ENCODE measurements at places on chromosomes 1 and 21.

GRCh38 chr1:16980473-16981268 is at the start of gene MFAP2:
MFAP2 (minus strand) TSS chr1:16980620; CDS start chr1:16978273, 2,347 bp downstream.
- DNase-seq = no peak

DNA sequence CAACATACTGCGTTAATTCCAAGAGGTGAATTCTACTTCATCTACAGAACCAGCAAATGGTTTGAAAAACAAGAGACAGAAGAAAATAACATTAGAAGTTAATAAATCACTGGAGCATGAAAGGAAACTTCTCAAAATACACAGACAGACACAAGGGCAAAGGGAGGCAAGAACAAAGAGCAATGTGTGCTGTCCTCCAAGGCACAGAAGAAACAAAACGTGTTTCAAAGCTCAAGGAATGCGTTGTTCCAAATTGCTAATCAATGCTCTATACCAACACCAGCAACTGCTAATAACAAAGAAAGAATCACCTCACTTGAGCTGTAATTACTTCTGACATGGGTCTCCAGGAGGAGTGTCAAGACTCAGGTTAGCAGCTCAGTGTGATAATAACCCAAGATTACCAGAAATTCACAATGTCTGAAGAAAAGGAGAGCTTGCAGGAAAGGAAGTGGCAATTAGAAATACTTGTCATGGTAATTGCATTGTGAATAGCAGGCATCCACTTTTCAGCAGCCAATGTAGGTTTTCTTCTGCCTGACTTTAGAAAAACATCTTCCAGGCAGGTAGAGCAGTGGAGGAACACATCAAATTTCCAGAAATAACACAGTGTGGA is 175.4 kb downstream of the SEC16B start:
- DNase-seq = no peak

- DNase-seq = no peak
Measured at GRCh38 chr1:174877208-174877673, 122.5 kb upstream of the CACYBP start.

GRCh38 chr1:9629445-9630201 is 21.9 kb upstream of the PIK3CD start:
- DNase-seq = peak; percentile 77

DNA sequence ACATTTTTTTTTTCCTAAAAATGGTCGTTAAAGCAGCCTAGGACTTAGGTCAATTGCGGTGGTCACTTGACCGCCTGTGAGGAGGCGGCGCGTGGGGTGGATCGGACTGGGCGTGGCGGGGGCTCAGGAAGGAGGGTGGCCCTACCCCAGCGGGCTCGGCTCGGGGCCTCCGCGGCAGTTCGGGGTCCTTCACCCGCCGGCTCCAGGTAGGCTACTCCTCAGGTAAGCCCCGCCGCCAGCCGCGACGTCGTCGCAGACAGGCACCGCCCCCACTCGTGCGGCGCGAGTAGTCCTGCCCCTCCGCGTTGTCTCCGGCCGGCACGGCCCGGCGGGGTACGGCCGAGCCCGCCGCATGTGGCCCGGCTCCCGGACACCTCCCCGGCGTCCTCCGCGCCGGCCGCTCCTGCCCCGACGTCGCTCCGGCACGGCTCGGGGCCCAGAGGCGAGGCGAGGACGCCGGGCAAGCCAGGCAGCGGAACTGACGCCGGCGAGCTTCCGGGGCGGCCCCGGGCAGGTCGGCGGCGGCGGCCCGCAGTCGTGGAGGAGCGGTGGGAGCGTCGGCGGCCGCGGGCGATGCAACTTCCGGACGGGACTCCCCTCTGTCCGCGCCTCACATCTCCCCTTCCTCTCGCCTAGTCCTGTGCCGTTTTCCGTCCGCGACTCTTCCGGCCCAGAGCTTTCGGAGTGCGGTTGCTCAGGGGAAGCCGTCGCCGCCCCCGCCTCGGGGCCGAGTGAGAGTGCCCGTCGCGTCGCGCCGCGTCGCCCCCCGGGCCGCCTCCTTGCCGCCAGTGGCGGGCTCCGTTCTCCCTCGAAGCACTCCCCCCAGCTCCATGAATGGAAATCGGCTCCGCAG is at the start of gene AGO3:
AGO3 (plus strand) TSS at position 513 of the 853 bp plus-strand sequence; CDS start at position 835, 322 bp downstream.
- peak; percentile 92 for DNase-seq

DNA sequence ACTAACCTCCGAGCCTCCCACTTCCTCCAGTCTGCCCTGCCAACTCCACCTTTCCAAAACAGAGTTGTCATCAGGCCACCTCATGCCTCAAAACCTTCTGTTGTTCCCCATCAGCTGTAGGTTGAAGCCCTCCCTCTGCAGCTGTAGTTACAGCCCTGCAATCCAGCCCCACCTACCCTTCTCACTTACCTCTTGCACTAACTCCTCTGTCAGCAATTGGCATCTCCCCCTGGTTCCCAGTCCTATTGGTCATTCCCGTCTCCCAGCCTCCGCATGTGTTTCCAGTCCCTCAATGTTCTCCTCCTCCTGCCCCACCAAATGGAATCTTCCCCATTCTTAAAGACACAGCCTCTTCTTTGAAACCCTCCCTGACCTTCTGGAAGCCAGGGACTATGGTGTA is 100.1 kb upstream of the GCLM start:
- no peak for DNase-seq

DNA sequence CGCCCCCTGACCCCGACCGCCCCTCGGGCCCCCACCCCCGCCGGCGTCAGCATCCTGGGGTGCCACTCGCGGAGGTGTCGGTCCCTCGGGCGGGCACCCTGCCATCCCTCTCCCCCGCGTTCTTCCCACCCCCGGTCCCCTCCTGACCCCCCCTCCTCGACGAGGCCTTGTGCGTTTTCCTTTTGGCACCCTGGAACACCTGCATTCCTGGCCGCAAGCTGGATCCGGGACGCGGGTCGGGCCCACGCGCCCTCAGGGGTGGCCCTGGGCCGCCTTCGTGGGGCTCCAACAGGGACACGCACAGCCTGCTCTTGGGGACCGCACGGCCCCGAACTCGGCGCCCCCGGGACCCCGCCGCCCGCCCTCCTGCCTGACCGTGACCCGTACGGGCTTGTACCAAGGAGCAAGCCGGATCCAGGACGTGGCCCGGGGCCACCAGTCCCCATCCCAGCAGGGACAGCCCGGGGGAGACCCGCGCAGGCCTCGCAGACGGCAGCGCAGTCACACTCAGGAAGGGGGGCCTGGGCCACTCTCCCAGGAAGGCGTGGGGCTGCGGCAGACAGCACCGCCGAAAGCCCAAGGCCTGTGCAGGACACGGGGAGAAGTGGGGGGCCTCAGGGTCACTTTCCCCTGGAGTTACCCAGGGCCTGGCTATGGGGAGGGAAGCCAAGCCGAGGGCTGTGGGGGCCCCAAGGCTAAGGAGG is 579 bp upstream of the SLC19A1 start:
- no peak for DNase-seq

- DNase-seq = no peak
Measured at GRCh38 chr1:40155910-40156309, 5.3 kb upstream of the RLF start.

- DNase-seq = peak; percentile 1
Measured at GRCh38 chr1:163361123-163361934, 39.6 kb downstream of the NUF2 start.

DNA sequence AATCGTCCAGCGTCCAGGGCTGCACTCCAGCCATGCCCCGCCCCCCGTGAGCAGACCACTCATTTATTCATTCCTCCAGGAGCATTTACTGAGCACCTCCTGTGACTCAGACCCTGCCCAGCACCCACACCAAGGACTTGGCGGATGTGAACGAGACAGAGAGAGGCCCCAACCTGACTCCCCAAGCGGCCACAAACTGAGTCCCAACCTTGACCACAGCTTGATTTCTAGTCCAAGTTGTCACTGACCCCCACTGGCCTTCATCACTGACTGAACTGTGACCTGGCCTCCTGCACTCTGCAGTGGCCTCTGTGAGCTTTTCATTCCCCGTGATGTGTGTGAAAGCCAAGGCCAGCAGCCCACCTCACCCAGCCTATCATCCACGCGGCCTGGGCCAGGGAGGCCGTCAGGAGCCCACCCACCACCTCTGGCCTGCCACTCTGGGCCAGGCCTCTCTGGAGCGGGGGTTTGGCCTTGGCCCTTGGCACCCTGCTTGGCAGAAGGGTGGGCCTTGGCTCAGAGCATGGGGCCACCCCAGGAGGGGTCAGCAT is 19.3 kb upstream of the RUNX3 start:
- DNase-seq = no peak

DNA sequence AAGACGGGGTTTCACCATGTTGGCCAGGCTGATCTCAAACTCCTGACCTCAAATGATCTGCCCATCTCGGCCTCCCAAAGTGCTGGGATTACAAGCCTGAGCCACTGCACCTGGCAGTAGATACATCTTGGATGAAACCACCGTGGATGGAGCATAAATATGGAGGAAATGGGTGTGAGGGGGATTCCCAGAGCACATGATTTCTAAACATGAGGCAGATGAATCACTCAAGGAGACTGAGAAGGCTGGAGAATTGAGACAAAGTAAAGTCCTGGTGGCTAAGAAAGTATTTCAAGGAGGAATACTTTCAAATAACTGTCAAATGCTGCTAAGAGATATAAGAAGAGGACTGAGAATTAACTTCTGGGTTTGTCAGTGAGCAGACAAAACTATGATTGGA is 5.4 kb upstream of the PGBD5 start:
- no peak for DNase-seq

DNA sequence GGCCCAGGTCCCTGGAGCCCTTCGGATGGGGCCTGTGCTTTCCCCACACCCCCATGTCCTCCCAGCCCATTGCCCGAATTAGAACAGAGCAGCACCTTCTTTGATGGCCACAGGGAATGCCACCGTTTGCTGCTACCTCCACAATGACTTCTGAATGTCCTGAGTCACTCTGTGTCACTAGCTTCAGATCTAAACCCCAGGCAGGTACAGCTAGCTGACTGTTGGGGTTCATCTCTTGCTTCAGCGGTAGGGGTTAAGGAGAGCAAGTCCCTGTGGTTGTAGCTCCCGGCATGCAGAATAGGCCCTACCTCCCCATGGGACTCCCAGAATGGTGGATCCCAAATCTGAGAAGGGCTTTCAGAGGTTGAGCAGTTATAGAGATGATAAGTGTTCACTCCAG is 291.1 kb upstream of the POU3F1 start:
- DNase-seq = no peak

DNA sequence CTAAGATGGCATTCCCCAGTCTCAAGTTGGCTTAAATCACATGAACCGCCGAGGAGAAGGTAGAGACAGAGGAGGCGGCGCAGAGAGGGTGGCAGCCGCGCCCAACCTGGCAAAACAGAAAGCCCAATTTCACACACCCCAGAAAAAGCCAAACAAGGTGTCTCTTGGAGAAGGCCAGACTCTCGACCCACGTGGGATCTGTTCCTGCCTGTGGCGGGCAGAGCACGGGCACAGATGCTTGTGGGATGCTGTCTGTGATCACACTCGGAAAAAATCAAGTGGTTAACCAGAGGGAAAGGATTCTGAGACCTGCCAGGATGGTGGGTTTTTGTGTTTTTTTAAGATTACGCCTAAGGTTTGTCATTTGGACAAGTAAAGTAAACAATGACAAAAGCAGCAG is 80.7 kb downstream of the MRPL37 start:
- DNase-seq = no peak

GRCh38 chr21:35843911-35844667 is 216.2 kb downstream of the SETD4 start:
- DNase-seq = no peak

GRCh38 chr21:28410256-28410655 is 582.4 kb downstream of the LTN1 start:
- DNase-seq = no peak

GRCh38 chr1:62613890-62614289 is 16.6 kb downstream of the ANGPTL3 start:
- DNase-seq = no peak

- DNase-seq = no peak
Measured at GRCh38 chr1:42482635-42483153, 19.6 kb downstream of the CCDC30 start.

DNA sequence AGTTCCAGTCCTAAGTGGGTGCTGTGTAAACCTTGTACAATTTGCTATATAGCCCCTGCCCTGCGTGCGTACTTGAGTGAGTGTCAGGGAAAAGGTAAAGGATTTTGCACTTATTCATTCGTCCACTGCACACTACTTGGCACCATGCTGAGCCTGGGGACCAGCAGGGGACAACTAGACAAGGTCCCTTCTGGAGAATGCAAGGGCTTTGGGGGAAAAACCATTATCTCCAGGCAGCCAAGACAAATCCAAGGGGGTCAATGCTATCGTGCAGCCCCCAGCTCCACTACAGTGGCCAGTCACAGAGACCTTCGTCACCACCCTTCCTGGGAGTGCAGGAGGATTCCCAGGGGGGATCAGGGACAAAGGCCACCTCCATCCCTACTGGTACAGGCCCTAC is 39.7 kb downstream of the MATN1 start:
- DNase-seq = no peak

DNA sequence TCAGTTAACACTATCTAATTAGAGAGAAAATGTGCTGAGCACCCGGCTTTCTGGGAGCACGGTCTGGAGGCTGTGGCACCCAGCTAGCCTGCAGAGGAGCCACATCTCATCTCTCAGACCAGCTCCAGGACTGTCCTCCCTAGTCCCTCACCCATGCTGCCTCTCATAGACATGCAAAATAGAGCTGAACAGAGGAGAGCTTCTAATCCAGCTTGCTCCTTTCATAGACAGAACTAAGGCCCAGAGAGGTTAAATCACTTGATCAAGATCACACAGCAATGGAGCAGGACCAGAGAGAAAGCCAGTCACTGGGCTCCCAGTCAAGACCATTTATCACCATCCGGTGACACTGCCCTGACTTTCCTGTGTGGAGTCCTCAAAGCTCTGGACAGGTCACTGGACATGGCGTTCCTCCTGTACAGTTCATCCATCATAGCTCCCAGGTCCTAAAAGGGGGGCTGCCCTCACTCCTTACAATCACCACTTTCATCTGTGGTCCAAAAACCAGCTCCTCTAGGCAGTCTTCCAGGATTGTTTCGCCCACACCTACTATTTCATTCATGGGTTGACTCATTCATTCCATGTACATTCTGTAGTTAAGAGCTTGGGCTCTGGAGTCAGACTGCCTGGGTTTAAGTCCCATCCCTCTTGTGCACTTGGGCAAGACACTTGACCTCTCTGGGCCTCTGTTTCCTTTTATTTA is 8.8 kb upstream of the CAMK2N1 start:
- DNase-seq = no peak

DNA sequence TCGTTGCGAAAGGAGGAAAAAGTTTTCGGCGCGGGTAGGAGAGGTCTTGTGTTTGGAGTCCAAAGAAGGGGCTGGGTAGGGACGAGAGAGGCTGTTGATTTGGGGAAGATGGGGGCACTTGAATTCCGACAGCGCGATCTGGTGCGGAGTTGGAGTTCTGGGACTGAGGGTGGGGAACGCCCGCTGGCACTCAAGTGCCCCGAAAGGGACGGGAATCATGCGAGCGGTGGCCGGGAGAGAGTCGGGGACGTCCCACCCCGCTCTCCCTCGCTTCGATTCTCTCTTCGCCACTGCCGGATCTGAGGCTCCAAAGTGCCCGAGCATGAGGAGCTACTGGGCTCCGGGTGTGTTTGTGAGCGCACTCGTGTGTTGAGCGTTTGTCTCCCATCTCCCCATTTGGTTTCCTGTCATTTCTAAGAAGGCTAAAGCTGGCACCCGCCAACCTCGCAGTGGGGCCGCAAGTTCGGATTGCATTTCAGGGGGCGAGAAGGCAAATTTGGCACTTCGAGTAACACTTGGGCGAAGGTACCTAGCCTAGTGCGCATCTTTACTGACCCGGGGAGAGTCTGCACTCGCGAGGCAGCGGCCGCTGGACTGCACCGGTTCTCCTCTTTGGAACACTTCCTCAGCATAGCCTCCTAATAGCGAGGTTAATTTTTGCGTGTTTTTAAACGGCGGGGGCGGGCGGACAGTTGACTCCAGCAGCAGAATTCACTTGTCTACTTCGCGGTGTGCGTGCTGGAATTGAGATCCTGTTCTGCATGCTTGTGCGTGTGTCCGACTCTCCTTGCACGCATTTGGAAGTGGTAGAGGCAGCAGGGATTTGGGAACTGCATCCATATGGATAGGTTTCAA is 1.2 kb downstream of the CHRM3 start:
- DNase-seq = no peak
